ENCODE measurements at places on chromosomes 4 and X. TPM values are rescaled to one million over a fixed set of nuclear protein-coding genes. Genes with fewer than 3 reads are reported as not detected.

DNA sequence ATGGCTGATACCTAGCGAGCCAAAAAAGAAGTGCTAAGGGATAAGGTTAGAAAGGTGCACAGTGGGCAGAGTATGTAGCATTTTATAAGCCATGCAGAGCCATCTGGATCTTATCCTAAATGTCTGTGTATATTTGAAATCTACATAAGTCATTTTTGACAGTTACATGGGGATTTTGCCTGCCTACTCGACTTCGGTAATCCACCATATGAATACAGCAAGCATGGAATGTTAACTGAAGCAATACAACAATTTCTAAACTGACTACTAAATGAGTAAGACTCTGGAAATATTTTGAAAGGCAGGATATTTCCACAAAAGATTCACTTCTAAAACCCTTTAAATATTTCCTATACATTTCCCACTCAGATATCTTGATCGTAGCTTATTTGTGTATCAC, 122.5 kb downstream of the KCNIP4 start:
- no peak for DNase-seq
- no peaks in the 10 kb centered on the region for H3K4me1 ChIP-seq
- H3K36me3 ChIP-seq: no peaks in the 10 kb centered on the region
- no peaks in the 10 kb centered on the region for H3K27me3 ChIP-seq

DNA sequence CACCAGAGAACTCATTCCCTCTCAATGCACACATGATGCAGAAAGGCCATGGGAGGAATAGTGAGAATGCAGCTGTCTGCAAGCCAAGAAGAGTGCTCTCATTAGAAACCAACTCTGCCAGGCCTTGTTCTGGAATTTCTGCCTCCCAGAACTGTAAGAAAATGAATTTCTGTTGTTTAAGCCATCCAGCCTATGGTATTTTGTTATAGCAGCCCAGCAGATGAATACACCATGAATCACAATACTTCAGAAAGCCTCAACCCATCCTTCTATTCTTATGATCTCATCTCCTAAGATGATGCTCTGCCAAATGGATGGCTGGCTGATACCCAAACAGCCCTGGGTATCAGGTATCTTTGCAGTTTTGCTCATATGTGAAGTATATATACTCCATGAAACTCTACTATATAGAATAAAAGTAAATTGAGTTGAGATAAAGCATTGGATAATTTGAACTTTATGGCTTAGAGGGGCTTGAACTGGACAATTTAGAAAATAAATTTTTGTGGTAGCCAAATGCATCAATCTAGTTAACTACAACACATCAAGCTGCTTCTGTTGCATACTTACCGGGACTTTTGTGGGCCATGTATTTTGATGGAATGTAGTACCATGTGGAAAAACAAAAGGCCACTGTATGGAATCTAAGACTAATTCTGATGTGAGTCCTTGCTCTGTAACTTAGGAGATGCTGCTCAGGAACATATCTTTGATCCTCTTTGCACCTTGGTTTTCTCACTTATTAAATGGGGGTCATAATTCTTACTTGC, 245.9 kb downstream of the HS3ST1 start:
- no peaks in the 10 kb centered on the region for H3K36me3 ChIP-seq
- no peaks in the 10 kb centered on the region for H3K4me1 ChIP-seq
- H3K4me3 ChIP-seq: no peak overlapping the region
- H3K27ac ChIP-seq: no peak overlapping the region
- H3K27me3 ChIP-seq: no peaks in the 10 kb centered on the region
- peak; percentile 29 for DNase-seq

GRCh38 chrX:37470711-37471110, 100.8 kb upstream of the LANCL3 start:
- no peak overlapping the region for H3K27ac ChIP-seq
- peaks cover 33% of the 10 kb centered on the region for H3K27me3 ChIP-seq
- no peaks in the 10 kb centered on the region for H3K4me1 ChIP-seq
- no peak overlapping the region for H3K4me3 ChIP-seq
- no peaks in the 10 kb centered on the region for H3K36me3 ChIP-seq

- H3K36me3 ChIP-seq: no peaks in the 10 kb centered on the region
- H3K27me3 ChIP-seq: no peaks in the 10 kb centered on the region
- no peak overlapping the region for H3K27ac ChIP-seq
- no peak overlapping the region for H3K4me3 ChIP-seq
These were observed 93.2 kb upstream of the MAPK10 start for GRCh38 chr4:86452924-86453531.

DNA sequence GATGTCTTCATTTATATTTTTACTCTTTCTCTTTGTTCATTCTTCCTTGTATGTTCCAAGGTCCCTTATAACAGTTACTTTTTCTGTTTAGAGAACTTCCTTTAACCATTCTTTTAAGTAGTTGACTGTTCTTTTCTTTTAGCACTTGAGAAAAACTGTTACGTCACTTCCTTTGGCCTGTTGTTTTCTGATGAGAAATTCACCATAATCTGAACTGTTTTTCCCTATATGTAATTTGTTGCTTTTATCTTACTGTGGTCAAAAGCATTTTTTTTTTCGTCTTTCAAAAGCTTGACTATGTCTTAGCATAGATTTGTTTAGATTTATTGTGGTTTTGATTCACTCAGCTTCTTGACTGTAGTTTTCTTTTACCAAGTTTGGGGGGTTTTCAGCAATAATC, 1660.3 kb upstream of the PCDH10 start:
- no peak for DNase-seq
- peaks cover 6% of the 10 kb centered on the region for H3K36me3 ChIP-seq
- no peaks in the 10 kb centered on the region for H3K27me3 ChIP-seq
- no peak overlapping the region for H3K27ac ChIP-seq

GRCh38 chr4:24915121-24915922, 2.5 kb upstream of the CCDC149 start:
- no peak for DNase-seq
- H3K4me3 ChIP-seq: no peak overlapping the region
- peaks cover 1% of the 10 kb centered on the region for H3K36me3 ChIP-seq
- H3K27ac ChIP-seq: no peak overlapping the region
- H3K4me1 ChIP-seq: peaks cover 6% of the 10 kb centered on the region
- H3K27me3 ChIP-seq: no peaks in the 10 kb centered on the region

DNA sequence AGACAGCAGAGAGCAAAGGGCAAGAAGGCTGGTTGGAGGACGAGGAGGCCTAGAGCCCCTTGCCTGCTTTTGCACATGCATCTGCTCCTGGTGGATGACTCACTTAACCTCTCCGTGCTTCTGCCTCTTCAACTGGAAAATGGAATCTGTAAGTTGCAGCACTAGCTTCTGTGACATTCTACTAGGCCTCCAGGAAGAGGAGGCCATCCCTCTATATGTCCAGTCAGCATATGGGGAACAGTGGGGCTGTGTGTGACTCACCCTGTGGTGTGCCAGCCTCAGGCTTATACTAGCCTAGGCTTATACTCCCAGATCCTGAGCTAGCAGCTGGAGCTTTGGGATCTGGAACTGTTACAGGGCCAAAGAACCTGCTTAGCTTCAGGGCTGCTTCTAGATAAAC, 36.0 kb downstream of the RTL9 start:
- no peak overlapping the region for H3K4me3 ChIP-seq
- peaks cover 74% of the 10 kb centered on the region for H3K27me3 ChIP-seq
- peak; percentile 76 for DNase-seq

GRCh38 chr4:169279108-169279507, 8.4 kb upstream of the SH3RF1 start:
- no peaks in the 10 kb centered on the region for H3K36me3 ChIP-seq
- no peak for DNase-seq

DNA sequence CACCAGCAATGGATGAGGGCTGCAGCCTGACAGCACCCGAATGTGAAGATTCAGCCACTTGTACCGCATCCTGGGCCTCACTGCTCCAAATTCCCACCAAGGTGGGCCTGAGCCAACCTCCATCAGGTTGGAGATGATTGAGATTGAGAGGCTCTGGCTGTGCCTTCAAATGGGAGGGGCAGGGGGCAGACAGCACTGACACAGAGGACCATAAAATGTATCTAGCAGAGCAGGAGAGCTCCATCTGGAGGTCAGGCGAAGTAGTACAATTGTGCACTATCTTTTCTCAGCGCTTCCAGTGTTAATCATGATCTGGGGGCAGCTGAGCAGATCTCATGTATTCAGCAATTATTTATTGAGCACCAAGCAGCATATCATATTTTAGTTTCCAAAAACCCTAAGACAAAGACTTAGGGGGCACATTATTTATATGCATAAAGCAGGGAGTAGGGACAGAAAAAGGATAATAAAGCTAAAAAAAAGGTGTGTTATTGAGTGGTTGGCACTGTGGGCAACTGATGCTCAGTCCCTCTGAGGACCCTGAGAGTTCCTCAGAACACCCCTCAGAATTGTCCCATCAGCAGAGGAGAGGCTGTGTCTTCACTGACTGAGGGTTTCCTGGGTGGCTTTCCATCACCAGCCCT, 31.6 kb upstream of the C1QTNF7 start:
- H3K27ac ChIP-seq: no peak overlapping the region
- peak; percentile 63 for DNase-seq
- peaks cover 32% of the 10 kb centered on the region for H3K4me1 ChIP-seq
- peaks cover 6% of the 10 kb centered on the region for H3K36me3 ChIP-seq

GRCh38 chr4:66059556-66059955, 389.3 kb upstream of the EPHA5 start:
- peaks cover 15% of the 10 kb centered on the region for H3K4me1 ChIP-seq
- H3K36me3 ChIP-seq: no peaks in the 10 kb centered on the region
- H3K27ac ChIP-seq: no peak overlapping the region
- no peak for DNase-seq
- no peaks in the 10 kb centered on the region for H3K27me3 ChIP-seq

DNA sequence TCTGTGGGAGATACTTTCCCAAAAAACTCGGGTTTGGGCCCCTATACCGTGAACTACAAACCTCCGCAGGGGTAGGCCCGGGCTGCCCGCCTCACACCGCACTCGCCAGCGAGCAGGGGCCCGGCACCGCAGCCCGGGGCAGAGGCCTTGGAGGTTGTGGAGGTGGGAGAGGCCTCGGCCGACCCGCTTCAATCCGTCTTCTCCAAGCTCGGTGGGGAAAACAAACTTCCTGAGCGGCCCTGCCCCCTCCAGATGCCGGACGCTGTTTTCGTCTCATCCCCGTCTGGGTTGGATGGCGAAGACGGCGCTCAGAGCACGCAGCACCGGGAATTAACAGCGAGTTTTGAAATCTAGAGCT, 442 bp upstream of the MCUB start:
- peaks cover 7% of the 10 kb centered on the region for H3K36me3 ChIP-seq
- peaks cover 10% of the 10 kb centered on the region for H3K4me1 ChIP-seq
- H3K4me3 ChIP-seq: peak overlapping the region; percentile 80

DNA sequence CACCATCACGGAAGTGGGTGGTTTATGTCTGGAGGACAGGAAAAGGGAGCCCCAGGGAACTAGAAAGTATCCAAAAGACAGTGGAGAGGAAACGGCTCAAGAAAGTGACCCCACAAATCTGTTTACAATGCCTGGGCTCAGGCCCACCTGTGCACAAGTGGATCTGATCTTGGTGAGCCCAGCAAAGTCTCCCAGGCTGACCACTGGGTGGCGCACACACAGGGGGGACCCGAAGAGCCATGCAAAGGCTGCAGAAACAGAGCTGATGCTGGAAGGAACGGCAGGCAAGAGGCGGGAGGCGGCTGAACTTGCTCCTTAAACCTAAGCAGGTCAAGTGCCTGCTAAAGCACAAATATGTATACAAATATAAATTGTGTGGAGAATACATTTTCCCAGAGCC, 9.6 kb downstream of the HAUS7 start:
- no peak overlapping the region for H3K27ac ChIP-seq
- H3K4me3 ChIP-seq: no peak overlapping the region
- H3K4me1 ChIP-seq: no peaks in the 10 kb centered on the region
- H3K36me3 ChIP-seq: peaks cover 15% of the 10 kb centered on the region
- peak; percentile 38 for DNase-seq
- no peaks in the 10 kb centered on the region for H3K27me3 ChIP-seq

- no peak overlapping the region for H3K4me3 ChIP-seq
- no peaks in the 10 kb centered on the region for H3K27me3 ChIP-seq
- no peak overlapping the region for H3K27ac ChIP-seq
- H3K4me1 ChIP-seq: peaks cover 13% of the 10 kb centered on the region
These were observed 101.8 kb upstream of the TLR3 start for GRCh38 chr4:185966997-185967775.

GRCh38 chr4:6563935-6564645, 10.9 kb upstream of the MAN2B2 start:
- no peak for DNase-seq
- H3K4me1 ChIP-seq: peaks cover 6% of the 10 kb centered on the region
- no peak overlapping the region for H3K27ac ChIP-seq
- H3K4me3 ChIP-seq: no peak overlapping the region

- no peak for DNase-seq
- no peak overlapping the region for H3K4me3 ChIP-seq
- no peak overlapping the region for H3K27ac ChIP-seq
- H3K36me3 ChIP-seq: peaks cover 7% of the 10 kb centered on the region
These were observed 18.4 kb upstream of the SORCS2 start for GRCh38 chr4:7173841-7174449.

GRCh38 chr4:10688846-10689245, 4.3 kb upstream of the CLNK start:
- no peaks in the 10 kb centered on the region for H3K4me1 ChIP-seq
- no peak overlapping the region for H3K4me3 ChIP-seq
- H3K27ac ChIP-seq: no peak overlapping the region
- H3K36me3 ChIP-seq: no peaks in the 10 kb centered on the region

- no peak overlapping the region for H3K27ac ChIP-seq
- no peaks in the 10 kb centered on the region for H3K4me1 ChIP-seq
- DNase-seq: peak; percentile 59
- no peak overlapping the region for H3K4me3 ChIP-seq
These were observed 42.9 kb downstream of the NDST3 start for GRCh38 chr4:118076958-118077766.

GRCh38 chr4:175066923-175067627, 148.9 kb downstream of the ADAM29 start:
- no peaks in the 10 kb centered on the region for H3K27me3 ChIP-seq
- H3K27ac ChIP-seq: no peak overlapping the region
- DNase-seq: no peak
- no peak overlapping the region for H3K4me3 ChIP-seq

DNA sequence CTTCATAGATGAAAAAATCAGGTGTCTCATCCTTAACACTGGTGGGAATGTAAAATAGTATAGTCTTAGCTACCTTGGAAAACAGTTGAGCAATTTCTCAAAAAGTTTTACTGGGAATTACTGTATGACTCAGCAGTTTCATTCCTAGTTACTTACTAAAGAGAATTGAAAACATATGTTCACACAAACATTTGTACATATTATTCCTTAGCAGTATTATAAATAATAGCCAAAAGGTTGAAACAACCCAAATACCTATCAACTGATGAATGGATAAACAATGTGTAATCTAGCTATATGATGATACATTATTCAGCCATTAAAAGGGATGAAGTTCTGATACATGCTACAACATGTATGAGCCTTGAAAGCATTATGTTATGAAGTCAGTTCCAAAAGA, 41.7 kb downstream of the RBM46 start:
- peaks cover 7% of the 10 kb centered on the region for H3K4me1 ChIP-seq
- H3K36me3 ChIP-seq: no peaks in the 10 kb centered on the region
- DNase-seq: peak; percentile 43

Gene RBM46
- total RNA-seq: 0.21 TPM

Gene TLR1
- 2.2 TPM for total RNA-seq

Gene COL25A1
- not detected for total RNA-seq

Gene GDPD2
- total RNA-seq: not detected

Gene CT45A3
- total RNA-seq: not detected

Gene LIMCH1
- 36.6 TPM for total RNA-seq

Gene CLDN34
- total RNA-seq: not detected
